ENCODE measurements at places on chromosomes 12 and 14.

DNA sequence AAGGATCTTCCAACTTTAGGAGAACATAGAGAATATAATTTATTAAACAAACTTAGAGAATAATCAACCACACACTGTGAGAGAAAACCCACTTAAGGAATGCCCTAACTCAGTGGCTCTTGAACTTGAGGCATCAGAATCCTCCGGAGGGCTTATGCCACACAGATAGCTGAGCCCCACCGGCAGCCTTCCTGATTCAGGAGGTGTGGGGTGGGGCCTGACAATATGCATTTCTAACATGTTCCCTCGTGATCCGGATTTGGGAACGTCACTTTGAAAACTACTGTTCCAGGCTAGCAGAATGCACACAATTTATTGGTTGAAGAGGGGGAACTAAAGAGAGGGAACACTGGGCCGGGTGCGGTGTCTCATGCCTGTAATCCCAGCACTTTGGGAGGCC is 2.0 kb upstream of the SOAT2 start:
- no peak for DNase-seq

- no peak for DNase-seq
Measured at GRCh38 chr14:64733321-64733720, 29.1 kb downstream of the PLEKHG3 start.

- peak; percentile 39 for DNase-seq
Measured at GRCh38 chr12:67647799-67648520, 585 bp upstream of the DYRK2 start.

- no peak for DNase-seq
Measured at GRCh38 chr14:102923201-102923924, 900 bp downstream of the AMN start.

DNA sequence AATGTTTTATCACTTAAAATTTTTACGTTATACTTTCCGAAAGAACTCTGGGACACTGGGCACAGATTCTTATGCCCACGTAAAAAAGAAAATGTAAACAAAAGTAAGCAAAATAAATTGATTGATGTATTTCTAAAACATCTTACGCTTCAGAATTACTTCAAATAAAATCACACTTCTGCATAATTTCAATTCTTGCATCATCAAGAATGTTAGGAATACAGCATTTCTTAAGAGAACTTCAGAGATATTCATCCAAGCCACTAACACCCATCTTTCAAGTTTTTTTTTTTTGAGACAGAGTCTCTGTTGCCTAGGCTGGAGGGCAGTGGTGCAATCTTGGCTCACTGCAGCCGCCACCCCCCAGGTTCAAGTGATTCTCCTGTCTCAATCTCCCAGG is 180.6 kb downstream of the MED13L start:
- DNase-seq = no peak
